ENCODE measurements at places on chromosomes 2 and 18.

DNA sequence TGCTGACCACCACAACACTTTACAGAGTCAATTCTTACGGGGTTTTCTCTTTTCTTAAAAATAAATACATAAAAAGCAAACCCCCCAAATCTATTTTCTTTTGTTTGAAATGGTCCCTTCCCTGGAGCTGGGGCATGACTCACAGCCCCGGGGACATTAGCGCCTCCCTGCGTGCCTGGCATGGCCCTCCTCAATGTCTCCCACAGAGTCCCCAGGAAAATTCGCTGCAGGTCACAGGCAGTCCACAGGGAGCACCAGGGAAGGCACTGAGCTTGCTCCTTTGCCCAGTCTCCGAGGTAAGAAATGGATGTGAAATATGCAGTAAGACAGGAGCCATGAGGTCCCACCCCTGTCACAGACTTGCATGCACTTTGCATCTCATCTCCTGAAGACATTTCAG is 142.5 kb downstream of the LAMA1 start:
- DNase-seq = no peak

GRCh38 chr2:127220102-127220767 is at the start of gene CYP27C1:
Gene CYP27C1 (minus strand): TSS chr2:127220299. CDS start chr2:127220270, 29 bp downstream.
- peak; percentile 42 for DNase-seq

GRCh38 chr2:163659224-163659623 is 76.6 kb downstream of the FIGN start:
- peak; percentile 50 for DNase-seq

DNA sequence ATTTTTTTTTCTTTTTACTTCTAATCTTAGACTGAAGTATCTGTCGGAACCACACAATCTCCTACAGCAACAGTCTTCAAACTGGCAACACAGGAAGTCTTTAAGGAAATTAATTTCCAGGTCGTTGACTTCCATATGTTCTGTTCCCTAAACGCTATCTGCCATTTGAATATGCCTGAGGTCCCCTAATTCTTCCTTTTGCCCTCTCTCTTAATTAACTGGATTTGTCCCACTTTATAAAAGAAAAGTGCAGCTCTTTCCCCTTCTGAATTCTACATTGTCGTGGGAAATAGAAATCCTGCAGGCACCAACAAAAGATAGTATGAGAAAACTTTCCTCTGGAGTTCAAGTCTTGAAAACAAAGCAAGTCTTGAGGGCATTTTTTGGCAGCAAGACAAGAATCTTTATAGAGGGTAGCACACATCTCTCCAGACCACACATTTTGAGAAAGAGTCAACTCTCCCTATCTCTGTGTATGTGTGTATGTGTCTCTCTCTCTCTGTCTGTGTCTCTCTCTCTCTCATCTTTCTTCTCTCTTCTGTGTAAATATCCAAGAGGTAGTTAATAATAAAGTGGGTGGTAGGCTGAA is 879.8 kb downstream of the SOCS6 start:
- DNase-seq = no peak

- DNase-seq = peak; percentile 82
These were observed 41.4 kb upstream of the RPL31 start for GRCh38 chr2:100960688-100961087.

DNA sequence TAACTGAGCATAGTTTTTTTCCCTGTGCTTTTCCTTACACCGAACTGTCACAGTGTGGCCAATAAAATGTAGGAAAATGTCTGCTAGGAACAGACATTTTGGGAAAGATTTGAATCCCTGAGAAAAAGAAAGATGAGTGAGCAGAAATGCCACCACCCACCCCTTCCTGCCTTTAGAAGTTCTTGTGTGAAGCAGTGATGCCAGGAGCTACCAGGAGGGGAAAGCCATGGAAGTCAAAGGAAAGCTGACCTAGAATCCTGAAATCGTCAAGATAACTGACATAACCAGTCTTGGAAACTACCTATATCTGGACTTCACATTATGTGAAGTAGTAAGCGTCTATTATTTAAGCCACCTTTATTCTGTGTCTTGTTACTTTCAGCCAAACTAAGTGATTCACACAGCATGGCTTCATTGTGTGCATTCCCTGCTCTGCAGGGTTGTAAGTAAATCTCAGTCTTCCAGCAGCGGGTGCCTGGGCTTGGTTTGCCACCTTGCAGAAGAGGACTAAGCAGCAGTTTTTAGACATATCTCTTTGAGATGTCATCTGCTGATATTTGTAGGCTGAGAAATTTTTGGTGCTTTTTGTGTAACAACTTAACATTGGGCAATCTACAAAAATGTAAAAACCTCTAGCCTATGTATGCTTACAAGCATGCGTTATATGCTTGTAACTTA is 11.2 kb upstream of the SPRED2 start:
- DNase-seq = no peak

DNA sequence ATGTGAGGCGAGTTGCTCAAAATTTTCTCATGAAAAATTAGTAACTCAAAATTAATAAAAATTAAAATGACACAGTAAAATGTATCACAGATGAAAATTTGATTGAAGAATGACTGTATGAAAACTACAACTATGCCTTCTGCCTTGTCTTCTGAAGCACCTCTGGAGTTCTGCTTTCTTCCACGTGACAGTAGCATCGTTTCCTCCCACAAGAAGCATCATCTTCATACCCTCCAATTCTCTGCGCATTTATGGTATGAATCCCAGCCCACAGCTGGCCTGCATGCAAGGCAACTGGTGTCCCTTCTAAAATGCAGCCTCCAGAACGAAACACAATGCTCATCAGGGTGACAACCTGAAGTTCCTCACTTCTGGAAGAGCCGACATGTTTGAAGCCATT is 189.9 kb downstream of the MYO1B start:
- DNase-seq = no peak

- DNase-seq = no peak
These were observed 182.2 kb downstream of the CMPK2 start for GRCh38 chr2:6683516-6683915.

DNA sequence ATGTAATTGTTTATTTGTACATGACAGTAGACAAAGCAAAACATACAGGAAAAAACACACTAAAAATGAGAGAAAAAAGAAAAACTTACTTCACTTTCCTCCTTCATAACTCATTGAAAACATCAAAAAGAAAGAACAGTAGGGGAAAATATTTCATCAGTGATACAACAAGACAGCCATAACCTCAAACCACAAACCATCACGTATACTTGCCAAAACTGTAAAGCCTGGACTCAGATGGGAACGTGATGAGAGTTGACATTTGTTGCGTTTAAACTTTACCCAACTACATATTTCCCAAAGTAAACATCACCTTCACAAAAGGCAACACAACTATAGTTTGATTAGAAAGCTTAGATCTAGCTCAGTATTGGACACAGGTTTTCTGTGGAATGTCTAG is 278.2 kb upstream of the COL3A1 start:
- peak; percentile 52 for DNase-seq

DNA sequence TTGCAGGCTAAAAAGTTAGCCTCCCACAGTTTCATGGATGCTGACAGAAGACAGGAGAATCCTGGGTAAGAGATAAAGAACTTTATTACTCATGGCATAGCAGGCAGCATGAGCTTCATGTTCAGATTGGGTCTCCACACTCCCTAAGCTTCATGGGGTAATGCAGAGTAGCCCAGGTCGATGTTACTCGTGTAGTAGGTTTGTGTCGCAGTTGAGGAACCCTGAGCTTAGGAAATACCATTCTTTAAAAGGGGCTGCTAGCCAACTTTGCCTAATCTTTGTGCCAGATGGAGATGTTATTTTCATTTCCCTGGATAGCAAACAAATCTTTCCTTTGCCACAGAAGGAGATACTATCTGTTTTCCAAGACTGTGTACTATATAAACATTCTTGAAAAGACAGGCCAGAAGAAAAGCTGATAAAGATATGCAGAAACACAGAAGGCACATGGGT is 117.6 kb downstream of the LTBP1 start:
- no peak for DNase-seq

DNA sequence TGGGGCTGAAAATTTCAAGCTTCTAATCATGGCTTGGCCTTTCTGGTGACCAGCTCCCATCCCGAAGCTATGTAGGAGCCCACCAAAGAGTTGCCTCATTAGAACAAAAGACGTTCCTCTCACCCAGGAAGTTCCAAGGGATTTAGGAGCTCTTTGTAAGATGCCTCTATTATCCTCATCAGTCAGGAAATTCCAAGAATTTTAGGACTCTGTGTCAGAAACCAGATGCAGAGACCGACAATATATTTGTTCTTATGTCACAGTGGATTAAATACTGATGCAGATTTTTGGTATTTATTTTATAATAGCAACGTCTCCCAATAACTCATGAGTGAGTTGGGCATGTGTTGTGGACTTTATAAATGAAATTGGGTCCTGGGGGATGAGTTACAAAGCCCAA is 91.8 kb upstream of the SKOR2 start:
- DNase-seq = peak; percentile 19

DNA sequence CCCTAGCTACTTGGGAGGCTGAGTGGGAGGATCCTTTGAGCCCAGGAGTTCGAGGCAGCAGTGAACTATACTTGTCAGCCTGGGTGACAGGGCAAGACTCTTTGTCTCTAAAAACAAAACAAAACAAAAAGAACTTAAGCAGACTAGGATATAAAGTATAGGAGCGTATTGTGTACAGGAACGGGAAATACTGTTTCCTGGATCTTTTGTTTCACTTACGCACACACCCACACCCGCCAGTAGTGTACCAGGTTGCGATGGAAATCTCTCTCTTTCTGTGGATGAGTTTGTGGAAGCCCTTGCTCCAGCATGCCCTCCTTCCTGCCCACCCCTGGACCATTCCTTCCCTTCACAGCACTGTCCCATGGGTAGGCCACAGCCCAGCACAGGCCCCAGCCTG is 136.3 kb downstream of the RPIA start:
- no peak for DNase-seq

DNA sequence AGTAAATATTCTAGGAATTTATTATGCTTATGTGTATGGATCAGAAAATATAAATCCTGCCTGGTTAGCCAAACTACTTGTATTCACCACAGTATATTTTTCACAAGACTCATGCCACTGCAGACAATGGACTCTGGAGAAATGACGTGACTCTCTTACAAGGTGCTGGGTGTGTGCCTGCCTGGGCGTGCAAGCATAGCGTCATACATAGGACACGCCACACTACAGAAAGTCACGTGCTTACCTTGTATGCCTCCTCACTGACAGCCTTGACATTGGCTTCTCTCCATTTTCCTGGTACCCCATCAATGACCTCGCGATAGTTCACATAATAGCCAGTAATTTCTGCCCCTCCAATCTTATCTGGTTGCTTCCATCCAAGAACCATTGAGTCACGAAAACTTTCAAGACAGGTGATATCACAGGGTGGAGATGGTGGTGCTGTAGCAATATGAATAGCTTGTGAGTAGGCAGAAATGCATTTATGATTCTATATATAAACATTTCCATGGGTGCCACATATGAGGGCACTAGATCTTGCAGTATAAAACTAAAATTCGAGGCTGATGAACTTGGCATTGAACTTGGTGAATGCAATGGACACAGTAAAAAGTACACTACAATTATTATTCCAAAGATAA is 93.2 kb downstream of the MYOM1 start:
- no peak for DNase-seq

GRCh38 chr2:231425811-231426703 is 30.5 kb downstream of the B3GNT7 start:
- DNase-seq = no peak

DNA sequence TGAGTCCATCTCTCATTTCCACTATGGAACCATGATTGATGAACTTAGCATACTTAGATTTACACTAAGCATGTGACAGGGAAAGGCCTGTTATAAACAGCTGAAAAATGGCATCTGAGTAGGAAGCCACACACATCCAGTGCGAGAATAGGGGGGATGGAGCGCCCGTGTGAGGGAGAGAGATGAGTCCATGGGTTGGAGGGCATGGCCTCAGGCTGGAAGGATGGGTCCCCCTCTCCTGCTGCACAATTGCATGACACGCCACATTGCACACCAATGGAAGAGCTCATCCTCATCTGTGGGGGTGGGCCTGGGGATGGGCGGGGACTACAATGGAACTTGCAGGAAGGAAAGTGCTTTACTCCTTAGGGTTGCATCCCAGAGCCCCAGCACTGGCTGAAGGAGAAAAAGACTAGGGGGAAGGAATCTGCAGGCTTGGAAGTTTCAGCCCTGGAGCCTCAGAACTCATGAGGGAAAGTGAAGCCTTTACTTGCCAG is 46.4 kb upstream of the CXCR4 start:
- DNase-seq = no peak

- DNase-seq = no peak
These were observed 196.6 kb upstream of the LHCGR start for GRCh38 chr2:48952143-48952542.

GRCh38 chr2:133814890-133815289 is 246.6 kb upstream of the NCKAP5 start:
- no peak for DNase-seq

DNA sequence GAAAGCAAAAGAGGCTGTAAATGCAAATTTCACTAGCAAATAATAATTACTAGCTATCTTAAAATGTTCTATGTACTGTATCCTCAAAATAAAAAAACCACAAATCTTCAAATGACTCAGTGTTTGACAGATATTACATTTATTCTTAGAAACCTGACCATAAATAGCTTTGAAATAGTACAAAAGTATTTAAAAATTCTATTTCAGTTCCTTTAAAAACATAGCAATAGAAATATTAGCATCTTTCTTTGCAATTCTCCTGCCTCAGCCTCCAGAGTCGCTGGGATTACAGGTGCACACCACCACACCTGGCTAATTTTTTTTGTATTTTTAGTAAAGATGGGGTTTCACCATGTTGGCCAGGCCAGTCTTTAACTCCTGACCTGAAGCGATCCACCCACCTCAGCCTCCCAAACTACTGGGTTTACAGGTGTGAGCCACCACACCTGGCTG is 50.6 kb downstream of the MSH6 start:
- no peak for DNase-seq

DNA sequence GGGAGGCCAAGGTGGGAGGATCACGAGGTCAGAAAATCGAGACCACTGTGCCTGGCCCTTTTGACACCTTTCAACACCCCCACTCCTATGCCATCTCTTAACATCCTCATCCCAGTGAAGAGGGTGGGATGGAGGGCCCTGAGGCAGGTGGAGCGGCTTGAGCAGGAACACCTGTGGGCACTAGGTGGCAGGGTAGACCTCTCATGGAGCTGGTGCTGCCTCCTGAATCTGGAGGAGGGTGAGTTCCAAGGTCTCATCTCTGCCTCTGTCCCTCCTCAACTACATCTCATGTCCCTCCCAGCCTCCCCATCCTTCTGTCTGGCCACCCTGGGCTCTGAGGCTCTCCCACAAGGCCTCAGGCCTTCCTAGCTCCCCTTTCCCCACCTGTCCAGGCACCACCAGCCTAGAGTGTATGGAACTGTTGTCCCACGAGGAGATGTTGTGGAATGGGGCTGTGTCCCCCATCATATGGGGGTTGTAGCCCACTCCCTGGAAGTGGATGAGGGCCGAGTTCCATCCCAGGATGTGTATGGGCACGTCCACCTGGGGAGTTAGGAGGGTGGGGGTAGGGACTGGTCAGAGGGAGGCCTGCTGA is 17.0 kb upstream of the CRYBA2 start:
- DNase-seq = no peak

GRCh38 chr2:124566518-124566970 is 541.5 kb downstream of the CNTNAP5 start:
- DNase-seq = no peak

DNA sequence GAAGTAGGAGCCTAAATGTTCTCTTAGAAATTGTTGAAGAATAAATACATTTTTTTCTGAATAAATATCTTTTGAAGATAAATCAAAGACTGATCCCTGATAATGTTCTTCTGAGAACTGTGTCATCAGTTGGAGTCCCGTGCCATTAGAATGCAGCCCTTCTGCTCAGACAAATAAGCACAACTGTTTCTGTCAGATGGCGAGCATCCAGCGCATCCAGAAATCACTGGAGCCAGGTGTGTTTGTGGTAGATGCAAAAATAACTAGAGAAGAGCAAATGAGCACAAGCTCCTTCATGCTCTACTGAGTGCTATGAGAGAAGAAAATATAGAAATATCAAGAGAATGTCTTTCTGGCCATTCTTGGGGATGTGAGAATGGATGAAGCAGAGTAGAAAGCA is 573.7 kb downstream of the THSD7B start:
- DNase-seq = no peak

Measured in foreskin fibroblast (primary cell).